ENCODE measurements at places on chromosomes 16 and 17.

DNA sequence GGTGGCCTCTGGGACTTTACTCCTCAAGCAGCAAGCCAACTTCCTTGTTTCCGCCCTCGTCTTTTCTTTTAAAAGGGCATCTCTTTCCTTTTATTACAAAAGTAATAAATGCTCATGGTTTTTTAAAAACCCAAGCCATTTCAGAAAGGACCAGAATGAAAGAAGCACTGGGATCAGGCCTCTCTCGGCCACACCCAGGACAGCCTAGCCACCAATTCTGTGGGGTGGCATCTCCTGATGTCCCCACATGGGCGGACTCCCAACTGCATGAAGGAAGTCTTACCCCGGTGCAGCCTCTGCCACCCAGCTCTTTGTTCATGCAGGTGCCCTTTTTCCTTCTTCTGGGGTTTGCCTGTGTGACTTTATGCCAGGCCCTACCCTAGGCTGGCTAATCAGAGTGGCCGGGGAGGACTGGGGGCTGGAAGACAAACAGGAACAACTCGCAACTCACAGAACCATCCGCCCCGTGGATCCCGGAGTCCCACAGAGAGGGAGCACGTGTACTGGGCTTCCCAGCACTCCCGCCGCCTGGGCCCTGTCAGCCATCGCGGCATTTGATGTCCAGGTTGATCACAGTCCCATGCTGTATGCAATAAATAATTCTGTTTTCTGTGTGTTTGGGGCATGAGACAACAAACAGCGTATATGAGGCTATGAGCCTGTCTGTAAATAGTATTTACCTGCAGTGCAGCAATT is 2.6 kb upstream of the RASD1 start:
- DNase-seq: no peak

DNA sequence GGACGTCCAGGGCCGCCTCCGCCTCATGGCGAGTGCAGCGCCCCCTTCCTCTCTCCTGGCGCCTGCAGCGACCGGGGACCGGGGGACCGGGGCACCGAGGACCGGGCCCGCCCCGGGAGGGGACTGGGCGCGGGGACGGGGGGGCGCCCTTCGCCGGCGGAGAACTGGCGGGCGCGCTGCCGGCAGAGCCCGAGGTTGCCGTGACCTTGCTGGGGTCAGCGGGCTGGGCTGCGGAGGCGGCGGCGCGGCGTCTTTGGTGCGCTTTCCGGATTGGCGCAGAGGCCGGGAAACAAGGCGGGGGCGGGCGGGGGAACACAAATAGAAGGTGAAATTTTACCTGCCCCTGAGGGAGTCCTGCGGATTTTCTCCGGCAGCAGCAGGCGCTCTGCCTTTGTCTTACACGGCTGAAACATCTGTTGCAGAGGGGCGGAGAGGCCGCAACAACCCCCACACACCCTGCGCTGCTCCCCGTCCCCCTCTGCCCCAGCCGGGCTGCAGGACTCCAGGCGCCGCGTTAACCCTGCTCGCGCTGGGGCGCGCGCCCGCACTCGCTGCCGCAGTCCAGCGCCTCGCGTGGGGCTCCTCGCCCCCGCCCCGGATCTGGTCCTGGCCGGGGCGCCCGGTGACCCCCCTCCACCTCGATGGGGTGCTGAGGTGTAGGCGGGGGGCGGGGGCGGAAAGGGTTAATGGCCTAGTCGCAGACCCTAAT is 53.5 kb downstream of the SREBF1 start:
- DNase-seq: no peak

DNA sequence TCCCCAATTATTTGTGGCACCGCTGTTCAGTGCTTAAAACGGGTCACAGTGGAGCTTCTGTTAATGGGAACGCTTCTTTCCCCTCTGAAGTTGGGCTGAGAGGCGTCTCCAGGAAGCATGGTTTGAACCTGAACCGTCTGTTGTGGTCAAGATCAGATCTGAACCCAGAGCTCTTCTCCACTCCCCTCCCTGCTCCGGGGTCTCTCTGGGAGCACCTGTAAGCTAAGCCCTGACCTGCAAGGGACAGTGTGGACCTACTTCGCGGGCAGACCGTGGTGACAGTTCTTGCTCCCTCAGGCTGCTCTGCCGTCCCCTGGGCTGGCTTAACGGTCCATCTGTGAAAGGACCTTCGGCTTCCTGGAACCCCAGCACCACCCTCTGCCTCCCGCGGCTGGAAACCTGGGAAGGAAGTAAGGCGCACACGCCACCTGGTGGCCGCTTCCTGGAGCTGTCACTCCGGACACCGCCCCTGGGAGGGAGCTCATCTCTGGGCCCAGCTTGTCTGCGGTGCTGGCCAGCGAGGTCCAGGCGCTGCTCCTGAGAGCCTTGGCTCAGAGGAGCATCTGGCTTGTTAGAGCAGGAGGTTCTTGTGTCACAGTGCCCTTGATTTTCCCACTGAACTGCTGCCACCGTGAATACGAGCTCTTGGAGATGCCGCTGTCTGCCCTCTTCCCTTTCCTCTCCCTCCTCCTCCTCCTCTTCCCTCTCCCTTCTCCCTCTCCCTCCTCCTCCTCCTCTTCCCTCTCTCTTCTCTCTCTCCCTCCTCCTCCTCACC is 518.5 kb upstream of the EEF2KMT start:
- DNase-seq: no peak

DNA sequence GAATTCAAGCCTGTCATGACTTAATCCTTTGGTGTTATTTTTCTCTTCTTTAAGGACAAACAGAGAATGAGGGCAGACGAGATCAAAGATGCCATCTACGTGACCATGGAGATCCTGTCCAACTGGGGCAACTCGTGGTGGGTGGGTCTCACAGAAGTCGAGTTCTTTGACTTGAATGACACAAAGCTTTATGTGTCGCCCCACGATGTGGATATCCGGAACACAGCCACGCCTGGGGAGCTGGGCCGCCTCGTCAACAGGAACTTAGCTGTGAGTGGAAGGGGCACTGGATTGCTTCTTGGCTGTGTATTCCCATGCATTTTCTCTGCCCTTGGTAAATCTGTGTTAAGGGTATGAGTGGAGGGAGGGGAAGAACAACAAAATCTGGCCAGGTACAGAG is 158.7 kb downstream of the KATNIP start:
- DNase-seq: no peak

GRCh38 chr16:8730335-8730915 is 56.0 kb downstream of the ABAT start:
- no peak for DNase-seq

DNA sequence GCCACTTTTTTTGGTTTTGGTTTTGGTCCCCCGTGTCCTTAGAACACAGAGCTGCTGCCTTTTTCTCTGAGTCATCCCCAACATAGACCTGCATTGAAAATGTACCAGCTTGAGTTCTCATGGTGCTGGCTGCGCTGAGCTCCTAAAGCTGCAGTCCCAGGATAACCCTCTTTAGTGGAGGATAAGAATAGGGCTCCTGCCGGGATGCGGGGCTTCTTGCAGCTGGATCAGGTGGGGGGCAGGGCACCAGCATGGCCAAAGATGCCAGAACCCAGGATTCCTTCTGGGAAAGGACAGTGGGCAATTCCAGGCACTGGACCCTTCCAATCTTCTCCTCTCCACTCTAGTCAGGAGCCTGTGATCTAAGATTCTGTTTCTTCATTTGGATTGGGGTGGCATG is 8.3 kb upstream of the CLUH start:
- DNase-seq: no peak

GRCh38 chr17:44146375-44147346 is 4.9 kb downstream of the HROB start:
- no peak for DNase-seq

GRCh38 chr16:88050952-88051660 is 99.9 kb downstream of the BANP start:
- no peak for DNase-seq

DNA sequence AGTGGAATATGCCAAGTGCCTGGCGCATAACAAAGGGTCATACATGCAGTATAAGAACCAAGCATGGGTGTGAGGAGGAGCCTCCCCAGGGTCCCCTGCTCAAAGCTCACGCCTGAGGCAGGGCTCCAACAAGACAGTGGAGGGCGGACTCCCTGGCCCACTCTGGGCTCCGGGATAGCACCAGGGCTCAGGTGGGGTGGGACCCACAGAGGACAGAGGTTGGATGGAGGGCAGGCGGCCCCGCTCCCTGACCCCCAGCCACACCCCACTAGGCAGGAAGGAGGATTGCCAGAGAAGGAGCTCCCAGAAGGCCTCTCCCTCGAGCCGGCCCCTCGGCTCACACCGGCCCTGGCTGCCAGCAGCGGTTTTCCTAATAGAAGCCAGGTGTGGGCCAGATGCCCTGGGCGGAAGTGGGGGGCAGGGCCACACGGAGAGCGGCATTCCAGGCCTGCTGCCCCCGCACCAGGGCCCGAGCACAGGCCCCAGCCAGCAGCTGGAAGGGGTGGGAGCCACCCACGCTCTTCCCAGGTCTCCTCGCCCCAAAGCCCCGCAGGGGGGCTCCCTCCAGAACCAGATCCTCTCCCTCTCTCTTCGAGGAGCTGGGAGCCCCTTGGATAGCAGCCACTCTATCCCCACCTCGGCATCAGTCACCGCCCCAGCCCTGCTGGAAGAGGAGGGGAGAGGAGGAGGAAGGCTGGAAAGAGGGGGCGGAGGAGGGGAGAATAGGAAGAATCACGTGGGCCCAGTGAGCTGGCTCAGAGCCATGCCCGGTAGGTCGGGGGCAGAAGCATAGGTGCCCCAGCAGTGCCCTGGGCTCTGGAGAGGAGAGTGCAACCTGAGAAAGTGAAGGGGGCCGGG is 21.0 kb downstream of the VASN start:
- no peak for DNase-seq

GRCh38 chr16:62965831-62966230 is 929.6 kb upstream of the CDH8 start:
- DNase-seq: no peak

GRCh38 chr16:19228052-19228451 is 57.5 kb upstream of the CLEC19A start:
- no peak for DNase-seq

DNA sequence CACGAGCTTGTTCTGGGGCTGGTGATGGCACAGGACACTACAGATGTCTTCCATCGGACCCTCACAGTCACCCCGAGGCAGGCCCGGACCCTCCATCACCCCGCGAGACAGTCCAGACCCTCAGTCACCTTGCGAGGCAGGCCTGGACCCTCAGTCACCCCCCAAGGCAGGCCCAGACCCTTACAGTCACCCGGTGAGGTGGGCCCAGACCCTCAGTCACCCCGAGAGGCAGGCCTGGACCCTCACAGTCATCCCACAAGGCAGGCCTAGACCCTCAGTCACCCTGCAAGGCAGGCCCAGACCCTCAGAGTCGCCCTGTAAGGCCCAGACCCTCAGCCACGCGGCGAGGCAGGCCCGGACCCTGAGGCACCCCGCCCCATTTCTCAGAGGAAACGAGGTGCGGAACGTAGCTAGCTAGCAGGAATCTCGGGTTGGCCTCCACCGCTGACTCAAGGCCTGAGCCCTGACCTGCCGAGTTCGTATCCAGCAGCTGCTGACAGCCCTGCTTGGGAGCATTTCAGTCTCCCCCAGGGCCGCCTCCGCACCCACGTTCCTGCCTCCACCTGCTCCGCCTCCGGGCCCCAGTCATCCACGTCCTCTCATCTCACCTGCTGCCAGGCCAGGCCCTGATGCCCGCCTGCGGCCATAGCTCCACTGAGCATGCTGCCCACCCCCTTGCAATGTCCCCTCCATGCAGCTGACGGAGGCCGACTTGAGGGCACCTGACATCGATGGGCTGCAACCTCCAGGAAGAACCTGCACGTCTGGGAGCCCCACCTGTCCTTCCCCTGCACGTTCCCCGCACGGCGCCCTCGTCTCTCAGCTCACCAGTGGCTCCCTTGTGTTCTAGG is 28.7 kb downstream of the RPH3AL start:
- no peak for DNase-seq

DNA sequence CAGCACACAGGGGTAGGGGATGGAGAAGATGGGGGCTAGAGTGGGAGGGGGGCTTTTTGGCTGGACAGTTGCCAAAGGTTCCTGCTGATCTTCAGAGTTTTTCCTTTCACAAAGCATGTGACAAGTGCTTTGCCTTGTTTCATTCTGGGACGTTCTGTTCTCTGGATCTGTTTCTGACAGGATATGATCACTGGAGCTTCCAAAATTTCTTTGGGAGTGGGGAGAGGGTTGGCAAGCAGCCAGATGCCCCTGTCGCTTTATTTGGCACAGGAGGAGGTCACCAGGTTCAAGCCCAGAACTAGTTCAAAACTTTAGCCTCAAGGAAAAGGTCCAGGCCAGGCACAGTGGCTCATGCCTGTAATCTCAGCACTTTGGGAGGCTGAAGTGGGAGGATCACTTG is 68.5 kb upstream of the TBX2 start:
- DNase-seq: no peak

DNA sequence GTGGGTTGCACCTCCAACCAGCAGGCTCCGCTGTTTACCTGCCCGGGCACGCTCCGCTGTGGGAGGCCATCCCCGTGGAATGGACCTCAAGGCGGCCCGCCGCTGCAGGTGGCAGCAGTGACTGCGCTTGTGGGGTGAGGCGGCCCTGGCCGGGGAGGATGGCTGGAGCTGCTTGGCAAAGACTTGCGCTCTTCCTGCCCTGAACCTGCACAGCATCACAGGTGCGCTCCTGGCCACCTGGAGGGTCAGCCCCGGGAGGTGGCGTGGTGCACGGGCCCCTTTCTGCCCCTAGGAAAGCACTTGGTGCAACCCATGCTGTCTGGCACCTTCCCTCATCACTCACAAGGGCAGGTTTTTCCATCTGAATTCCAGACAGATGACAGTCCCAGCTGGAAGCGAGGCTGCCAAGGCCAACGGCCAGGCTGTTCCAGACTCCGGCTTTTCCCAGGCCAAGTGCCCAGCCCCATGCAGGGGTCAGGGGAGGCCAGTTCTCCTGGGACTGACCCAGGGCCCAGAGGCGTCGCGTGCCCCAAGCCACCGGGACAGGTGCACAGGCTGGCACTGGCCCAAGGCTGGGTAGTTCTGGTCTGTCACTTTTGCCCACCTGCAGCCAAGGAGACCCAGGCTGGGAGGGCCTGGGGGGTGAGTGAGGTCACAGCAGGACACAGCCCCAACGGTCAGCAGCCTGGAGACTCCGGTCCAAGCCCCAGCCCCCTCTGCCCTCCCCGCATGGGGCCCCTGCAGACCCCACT is 13.3 kb downstream of the UTS2R start:
- DNase-seq: no peak

DNA sequence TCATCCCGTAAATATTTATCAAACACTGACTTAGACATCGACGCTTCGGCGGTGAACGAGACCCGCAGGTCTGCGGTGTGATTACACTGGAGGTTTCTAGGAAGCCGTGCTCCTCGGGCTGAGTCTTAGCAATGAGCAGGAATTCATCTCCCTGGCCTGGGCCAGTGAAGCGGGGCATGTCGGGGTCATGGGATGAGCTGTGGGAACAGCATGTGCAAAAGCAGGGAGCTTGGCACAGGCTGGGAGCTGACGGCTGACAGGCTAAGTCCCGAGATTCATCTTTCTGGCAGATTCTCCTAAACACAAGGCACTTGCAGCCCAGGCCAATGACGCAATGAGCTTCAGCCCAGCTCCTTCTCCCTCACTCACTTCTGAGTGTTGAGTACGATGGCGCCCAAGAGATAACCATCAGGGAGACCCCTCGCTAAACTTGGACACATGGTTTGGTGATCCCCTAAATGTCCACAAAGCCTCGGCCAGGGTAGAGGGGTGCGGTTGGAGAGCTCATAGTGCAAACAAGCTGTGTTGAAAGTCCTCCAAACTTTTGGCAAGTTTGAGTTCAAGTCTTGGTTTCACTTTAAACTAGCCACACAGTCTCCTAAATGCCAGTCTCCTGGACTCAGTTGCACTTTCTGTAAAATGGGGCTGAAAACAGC is 12.8 kb downstream of the CRISPLD2 start:
- DNase-seq: no peak
